DMS 273 treated with DMSO at 0.1 percent for 48 hours (cell line): ENCODE measurements at places on chromosomes 2 and 18.

DNA sequence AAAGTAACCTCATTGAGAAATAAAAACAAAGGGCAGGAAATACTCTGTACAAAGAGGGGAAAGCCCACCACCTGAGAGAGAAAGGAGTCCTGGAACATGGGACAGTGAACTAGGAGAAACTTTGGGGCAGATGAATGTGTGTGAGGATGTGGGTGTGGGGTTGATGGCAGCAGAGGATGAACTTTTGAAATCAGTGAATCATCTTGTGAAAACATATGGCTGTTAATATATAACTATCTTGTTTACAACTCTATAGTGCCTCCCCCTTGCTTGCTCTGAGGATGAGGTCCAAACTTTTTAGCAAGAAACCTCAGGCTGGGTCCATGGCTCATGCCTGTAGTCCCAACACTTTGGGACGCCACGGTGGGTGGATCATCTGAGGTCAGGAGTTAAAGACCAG, 171.8 kb upstream of the LHCGR start:
- DNase-seq, result no peak

DNA sequence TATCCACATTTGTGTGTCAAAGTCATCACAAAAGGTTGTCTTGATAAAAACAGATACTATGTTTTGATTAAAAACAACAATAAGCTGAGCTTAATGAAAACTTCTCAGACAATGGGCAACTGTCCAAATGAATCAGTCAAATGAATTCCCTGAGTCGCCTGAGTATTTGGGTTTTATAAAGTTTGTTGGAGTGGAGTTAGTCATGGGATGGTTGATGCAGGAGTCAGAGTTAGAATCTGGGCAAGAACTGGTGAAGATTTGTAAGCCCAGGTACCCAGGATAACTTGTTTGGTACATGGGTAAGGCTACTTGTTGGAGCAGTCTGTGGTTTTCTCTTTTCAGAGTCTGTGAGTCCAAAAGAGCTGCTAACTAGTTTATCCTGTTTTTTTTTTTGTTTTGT, 34.4 kb upstream of the RAPGEF4 start:
- no peak for DNase-seq

GRCh38 chr18:35110554-35111485, 69.6 kb downstream of the MAPRE2 start:
- DNase-seq, result no peak

DNA sequence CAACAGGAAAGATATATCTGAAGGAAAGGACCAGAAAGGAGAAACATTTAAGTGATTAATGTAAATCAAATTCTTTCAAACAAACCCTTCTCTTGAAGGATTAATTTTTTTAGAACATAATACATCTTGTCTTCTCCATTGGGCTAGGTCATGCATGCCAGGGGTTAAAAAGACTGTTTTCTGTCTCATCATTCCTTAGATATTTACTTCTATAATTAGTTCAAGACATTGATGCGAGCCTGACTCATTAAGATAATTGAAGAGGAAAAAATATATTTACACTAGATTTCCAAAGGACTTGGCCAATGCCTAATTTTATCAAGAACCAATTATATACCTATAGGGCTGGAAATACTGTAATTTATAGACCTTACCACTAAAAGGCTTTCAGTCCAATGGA, 166.6 kb upstream of the SETBP1 start:
- DNase-seq, result no peak

- no peak for DNase-seq
These were observed 35.4 kb downstream of the DGKD start for GRCh38 chr2:233389601-233390125.

DNA sequence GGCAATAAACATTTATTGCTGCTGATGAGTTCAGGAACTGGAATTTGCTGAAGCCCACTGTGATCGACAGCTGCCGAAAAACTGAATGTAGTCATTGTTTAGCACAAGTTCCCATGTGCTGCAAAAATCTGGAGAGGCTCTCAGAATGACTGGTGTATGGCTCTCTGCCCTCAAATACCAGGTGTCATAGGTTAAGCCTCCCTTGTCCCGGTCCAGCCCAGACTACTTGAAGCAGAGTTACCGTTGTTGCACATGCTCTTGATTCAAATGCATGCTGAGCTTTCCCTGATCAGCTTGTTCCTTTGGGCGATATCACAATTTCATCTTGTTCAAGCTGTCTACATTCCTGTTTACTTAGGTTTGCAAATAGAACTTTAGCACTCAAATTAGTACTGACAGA, 625.2 kb downstream of the CPS1 start:
- DNase-seq, result no peak

DNA sequence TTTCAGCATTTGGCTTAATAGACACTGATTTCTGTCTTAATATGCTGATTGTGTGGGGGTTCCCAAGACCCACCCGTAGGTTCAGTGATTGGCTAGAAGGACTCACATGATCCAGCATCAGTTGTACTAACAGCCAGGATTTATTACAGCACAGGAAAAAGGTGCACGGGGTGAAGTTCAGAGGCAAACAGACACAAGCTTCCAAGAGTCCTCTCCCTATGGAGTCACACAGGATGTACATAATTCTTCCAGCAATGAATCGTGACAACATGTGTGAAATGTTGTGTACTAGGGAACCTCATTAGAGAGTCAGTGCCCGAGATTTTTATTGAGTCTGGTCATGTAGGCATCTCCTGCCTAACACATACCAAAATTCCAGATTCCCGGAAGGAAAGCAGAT, 52.8 kb downstream of the GALNT1 start:
- no peak for DNase-seq

DNA sequence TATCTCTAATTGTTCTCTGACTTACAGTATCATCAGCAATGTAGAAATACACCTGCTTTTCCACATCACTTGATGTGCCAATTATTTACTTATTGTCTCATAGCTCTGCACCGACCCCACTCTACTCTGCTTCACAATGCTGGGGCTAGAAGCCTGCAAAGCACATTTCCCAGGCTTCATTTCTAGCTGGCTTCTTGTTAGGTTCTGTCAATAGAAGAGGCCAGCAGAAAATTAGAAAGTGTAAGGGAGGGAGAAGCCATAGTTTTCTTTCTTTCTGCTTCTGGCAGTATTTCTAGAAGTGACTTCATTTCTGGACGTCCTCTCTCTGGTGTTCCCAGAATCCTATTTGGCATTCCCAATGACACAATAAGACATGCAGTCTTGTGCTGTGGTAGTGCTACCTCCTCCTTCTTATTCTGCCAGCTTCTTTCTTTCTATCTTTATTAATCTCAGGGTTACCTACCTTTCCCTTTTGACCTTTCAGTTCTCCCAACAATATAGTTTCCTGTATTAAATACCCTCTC, 12.5 kb upstream of the TANC1 start:
- no peak for DNase-seq

- DNase-seq, result no peak
These were observed 325.4 kb downstream of the SMAD2 start for GRCh38 chr18:47605093-47605492.

- DNase-seq, result no peak
These were observed 456.7 kb upstream of the HS6ST1 start for GRCh38 chr2:128775217-128775913.

GRCh38 chr2:63888490-63889402, 47.0 kb downstream of the UGP2 start:
- DNase-seq, result peak; percentile 2

DNA sequence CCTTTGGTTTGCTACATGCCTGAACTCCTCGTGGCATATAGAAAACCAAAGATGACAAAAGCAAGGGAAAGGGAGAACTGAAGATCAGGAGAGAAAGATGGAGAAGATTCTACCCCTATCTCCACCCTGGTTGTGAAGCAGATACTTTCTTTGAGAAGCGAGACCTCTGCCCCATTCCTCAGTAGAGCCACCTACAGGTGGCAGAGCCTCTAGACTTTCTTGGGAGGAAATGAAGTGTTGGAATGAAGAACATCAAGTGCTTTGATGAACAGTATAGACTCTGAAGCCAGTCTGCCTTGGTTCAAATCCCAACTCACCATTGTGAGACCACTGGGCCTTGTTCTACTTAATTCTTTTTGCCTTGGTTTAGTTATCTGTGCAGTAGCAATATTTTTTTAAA, 348.8 kb upstream of the ETAA1 start:
- no peak for DNase-seq

DNA sequence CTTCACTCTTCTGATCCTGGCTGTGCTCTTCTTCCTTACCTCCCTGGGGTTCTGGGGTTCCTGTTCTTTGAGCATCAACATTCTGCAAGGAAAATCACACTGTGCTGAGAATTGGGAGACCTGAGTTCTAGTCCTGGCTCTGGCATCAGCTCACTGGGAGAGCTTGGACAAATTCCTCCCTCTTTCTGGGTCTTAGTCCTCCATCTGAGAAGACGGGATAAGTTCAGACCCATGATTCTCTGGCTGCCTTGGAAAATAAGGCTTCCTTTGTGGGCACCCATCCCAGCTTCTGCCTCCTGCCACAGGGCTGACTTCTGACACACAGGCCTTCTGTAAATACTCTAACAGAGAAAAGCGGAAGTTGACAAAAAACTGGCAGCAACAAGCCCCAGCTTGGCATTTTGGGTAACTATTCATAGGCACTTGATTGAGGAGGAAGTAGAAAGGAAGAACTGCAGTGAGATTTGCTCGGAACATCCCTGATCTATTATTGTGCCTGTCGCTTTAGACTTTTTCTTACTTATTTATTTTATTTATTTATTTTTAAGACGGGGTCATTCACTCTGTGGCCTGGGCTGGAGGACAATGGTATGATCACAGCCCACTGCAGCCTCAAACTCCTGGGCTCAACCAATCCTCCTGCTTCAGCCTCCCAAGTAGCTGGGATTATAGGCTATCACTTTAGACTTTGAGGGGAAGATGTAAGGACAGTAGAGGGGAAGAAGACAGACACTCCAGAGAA, 7.9 kb downstream of the PCBP1 start:
- DNase-seq, result no peak

- no peak for DNase-seq
These were observed 3.6 kb downstream of the HOXD11 start for GRCh38 chr2:176110415-176111308.

- DNase-seq, result peak; percentile 24
These were observed 49.8 kb upstream of the LGALSL start for GRCh38 chr2:64404002-64404731.

- no peak for DNase-seq
These were observed 234.4 kb upstream of the EPAS1 start for GRCh38 chr2:46062637-46063412.

GRCh38 chr2:223010641-223011040, 41.3 kb upstream of the KCNE4 start:
- no peak for DNase-seq

DNA sequence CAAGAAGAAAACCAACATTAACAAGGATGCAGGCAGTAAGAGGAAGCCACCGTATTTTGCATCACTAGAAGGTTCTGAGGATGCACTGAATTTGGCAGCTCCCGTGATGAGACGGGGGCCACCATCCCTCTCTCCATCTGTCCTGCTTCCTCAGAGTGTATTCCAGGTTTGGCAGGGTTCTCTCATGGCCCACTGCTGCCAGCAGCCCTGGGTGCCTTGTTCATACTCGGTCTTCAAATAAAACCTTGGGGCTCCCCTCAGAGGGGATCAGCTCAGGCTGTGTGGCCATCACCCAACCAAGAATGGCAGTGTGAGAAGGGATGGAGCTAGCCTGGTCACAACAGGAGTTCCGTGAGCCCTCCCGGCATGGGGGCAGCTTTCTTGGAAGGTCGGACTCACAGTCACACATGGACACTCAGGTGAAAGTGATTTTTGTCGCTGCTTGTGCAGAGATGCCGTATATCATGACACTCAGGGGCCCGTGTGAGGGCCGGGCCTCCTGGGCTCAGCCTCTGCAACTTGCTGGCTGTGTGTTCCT, 12.8 kb upstream of the MBP start:
- DNase-seq, result no peak

GRCh38 chr2:33419581-33420200, 56.8 kb upstream of the RASGRP3 start:
- no peak for DNase-seq

DNA sequence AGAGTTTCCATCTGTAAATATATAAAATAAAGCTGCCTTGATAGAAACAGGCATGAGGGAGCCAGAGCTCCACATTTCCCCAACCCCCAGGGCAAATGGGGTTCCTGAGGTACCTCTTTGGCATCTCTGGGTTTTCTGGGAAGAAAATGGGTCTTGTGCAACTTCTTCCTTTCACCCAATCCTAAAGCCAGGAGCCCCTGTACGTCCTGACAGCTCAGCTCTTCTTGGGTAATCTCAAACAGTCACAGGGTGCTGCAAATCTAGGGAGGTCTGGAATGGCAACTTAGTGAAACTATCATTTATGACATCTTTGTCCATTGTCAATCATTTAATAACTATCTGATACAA, 36.6 kb upstream of the STAT1 start:
- no peak for DNase-seq

DNA sequence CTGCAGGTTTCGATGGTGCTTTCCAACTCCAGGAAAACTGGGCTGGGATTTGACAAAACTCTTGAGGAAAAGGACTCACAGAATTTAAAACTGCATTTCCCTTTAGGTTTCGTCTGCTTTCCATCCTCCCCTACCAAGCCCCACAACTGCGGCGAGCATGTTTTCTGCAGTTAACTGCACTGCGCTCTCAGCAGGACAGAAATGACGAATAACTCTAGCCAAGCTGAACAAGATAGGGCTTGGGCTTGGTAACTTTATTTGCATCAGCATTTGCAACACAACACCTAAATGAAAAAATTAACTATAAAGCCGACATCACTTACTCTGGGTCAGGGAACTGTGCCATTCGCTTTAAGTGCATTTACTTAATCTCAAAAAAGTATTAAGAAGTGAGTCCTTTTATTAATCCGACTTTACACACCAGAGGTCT, 669 bp upstream of the PIKFYVE start:
- no peak for DNase-seq

- no peak for DNase-seq
These were observed 3.2 kb upstream of the GNLY start for GRCh38 chr2:85690932-85691331.

GRCh38 chr2:107174171-107174570, 288.2 kb upstream of the ST6GAL2 start:
- no peak for DNase-seq

DNA sequence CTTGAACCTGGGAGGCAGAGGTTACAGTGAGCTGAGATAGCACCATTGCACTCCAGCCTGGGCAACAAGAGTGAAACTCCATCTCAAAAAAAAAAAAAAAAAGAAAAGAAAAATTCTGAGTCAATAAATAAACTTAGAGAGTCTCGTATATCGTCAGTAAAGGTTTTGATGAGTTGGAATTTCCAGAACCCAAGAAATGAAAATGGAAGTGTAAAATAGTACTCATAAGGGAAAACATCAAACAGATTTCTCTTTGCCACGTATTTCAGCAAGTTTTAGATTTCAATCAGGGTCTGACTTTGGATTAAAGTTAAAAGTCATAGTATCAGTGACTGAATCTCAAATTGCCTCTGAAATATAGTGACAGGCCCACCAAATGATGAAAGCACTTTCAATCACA, 71.4 kb upstream of the SPOPL start:
- DNase-seq, result no peak

- no peak for DNase-seq
These were observed 740.3 kb upstream of the RAB6C start for GRCh38 chr2:129239141-129239540.

GRCh38 chr2:220460257-220460985, 833.0 kb downstream of the SLC4A3 start:
- DNase-seq, result no peak

- no peak for DNase-seq
These were observed at the start of gene DNER for GRCh38 chr2:229714080-229714735. Gene DNER, minus strand, starts transcription at chr2:229714555. Its CDS starts 132 bp downstream, at chr2:229714423.

- DNase-seq, result no peak
These were observed 396.6 kb downstream of the EIPR1 start for GRCh38 chr2:2981000-2981399.
